ENCODE measurements at places on chromosomes 4 and X. TPM values are rescaled to one million over a fixed set of nuclear protein-coding genes. Genes with fewer than 3 reads are reported as not detected.

EXOC1L gene
- polyA plus RNA-seq: 0.08 TPM

DNA sequence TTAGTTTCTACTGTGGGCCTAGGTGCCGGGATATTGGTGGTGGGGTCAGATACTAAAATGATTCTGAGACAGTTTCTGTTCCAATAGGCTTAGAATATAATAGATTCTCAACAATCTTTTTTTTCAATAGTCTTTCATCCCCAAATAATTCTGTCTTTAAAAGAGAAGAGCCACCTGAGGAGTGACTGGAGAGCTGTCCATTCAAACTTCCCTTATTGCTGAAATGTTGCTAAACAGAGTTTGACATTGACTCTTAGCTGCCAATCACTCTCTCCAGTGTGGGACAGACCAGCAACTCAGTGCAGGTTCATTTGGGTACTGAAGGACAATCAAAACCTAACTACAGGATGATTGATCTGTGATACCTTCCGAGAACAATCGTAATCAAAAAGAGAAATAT, 12.4 kb upstream of the ADH7 start:
- DNase-seq: no peak

DNA sequence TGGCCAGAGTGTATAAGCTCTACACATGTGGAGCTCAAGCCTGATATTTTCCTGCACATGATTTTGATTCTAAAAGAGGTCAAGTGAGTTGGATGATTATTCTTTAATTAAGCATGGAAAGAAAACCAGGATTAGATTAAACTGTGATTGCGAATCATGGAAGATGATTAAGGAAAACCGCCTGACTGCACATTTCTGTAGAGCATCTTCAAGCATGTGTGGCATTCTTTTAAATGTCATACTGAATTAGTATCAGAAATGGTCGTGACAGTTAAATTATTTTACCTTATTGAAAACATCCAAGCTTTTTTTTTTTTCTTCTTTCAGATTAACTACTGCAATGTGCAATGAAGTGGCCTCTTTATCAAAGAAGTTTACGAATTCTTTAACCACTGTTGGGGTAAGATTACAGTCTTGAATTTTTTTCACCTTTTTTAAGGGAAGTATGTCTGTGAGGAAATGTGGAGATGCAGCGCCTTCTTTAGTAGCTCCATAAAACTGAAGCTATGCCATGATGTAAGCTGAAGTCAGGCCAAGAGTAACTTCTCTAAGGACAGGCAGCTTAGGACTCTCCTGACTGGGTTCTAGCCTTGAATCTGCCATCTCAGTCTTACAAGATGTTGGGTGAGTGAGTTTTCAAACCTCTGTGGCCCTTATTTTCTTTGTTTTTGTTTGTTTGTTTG, 67.9 kb downstream of the FAM114A1 start:
- no peak for DNase-seq

DIPK2B gene
- not detected for polyA plus RNA-seq

ARHGAP6 gene
- polyA plus RNA-seq: 0.44 TPM

Data from H1 (cell line).